ENCODE measurements at places on chromosomes 1 and 21. TPM values are rescaled to one million over a fixed set of nuclear protein-coding genes. Genes with fewer than 3 reads are reported as not detected.

DNA sequence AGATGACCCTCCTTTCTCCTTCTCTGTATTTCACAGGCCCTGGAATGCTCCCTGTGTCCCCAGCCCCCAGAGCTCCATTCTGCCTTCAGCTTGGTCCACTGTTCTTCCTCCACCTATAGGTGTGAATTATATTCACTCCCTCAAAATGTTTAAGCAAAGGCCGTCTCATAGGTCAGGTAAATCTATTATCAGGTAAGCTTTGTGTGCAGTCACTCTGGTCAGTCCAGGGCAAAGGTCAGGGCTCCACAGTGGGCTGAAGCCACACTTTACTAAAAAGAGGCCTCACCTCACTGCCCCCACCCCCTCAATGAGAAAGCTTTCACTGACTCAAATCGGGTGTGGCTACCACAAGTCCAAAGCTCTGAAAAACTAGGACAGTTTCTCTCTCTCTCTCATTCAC is 65.9 kb downstream of the DNTTIP2 start:
- DNase-seq: no peak
- peak overlapping the region; percentile 94 for H3K27ac ChIP-seq
- H3K4me3 ChIP-seq: peak overlapping the region; percentile 7
- peaks cover 18% of the 10 kb centered on the region for H3K36me3 ChIP-seq
- no peaks in the 10 kb centered on the region for H3K27me3 ChIP-seq

- no peak overlapping the region for H3K27ac ChIP-seq
- H3K4me3 ChIP-seq: no peak overlapping the region
- no peak for DNase-seq
Measured at GRCh38 chr1:43533584-43533983, 2.9 kb downstream of the PTPRF start.

- H3K36me3 ChIP-seq: no peaks in the 10 kb centered on the region
- H3K27me3 ChIP-seq: peaks cover 6% of the 10 kb centered on the region
- no peak overlapping the region for H3K4me3 ChIP-seq
- H3K4me1 ChIP-seq: no peaks in the 10 kb centered on the region
Measured at GRCh38 chr1:199218533-199218932, 579.7 kb downstream of the PTPRC start.

DNA sequence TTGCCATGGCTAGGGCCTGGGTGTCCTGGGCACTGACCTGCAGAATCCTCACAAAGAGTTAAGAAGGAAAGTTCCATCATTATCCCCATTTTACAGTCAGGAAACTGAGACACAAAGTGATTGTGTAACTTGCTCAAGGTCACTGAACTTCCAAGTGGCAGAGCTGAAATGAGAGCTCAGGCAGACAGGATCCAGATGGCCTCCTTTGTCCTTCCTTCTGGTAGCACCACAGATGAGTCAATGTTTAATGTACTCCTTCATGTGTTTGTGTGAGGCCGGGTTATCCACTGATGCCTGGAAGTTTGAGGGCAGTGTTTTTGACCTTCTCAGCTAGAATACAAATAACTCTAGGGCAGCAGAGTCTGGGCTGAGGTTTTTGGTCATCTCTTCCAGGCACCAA is 207.0 kb downstream of the TNR start:
- no peak for DNase-seq
- H3K27me3 ChIP-seq: peaks cover 2% of the 10 kb centered on the region
- H3K36me3 ChIP-seq: no peaks in the 10 kb centered on the region
- H3K4me3 ChIP-seq: no peak overlapping the region

DNA sequence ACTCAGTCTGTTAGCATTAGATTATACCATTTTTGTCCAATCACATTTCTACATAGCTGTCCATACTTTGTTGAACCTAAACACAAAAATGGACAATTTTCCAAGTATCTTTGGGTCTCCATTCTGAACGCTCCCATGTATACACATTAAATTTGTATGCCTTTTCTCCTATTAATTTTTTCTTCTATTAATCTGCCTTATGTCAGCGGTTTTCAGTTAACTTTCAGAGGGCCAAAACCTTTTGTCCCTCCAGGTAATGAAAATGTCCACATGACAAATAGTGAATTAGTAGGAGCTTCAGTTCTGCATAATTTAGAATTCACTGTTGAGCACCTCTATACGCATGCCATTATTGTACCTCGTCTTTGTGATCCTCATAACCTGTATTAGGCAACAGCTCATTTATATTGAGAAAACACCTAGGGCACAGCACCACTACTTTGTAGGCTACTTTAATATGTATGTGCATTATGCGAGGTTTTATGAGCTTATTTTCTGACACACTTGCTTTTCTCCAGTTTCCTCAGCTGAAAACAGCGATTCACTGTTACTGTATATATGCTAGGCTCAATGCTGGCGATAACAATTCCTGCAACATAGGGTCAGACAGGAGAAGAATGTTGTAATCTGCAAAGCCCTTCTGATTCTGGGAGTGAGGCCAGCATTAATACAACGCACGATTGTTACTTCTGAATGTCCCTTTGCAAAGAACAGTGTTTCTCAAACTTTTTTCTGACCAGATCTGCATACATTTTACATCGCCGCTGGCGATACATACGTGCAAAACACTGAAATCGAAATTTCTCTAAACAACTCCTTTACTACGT is 1.1 kb upstream of the ABCD3 start:
- H3K4me1 ChIP-seq: peaks cover 33% of the 10 kb centered on the region
- peak; percentile 57 for DNase-seq
- H3K27ac ChIP-seq: no peak overlapping the region
- no peaks in the 10 kb centered on the region for H3K36me3 ChIP-seq
- H3K27me3 ChIP-seq: no peaks in the 10 kb centered on the region

DNA sequence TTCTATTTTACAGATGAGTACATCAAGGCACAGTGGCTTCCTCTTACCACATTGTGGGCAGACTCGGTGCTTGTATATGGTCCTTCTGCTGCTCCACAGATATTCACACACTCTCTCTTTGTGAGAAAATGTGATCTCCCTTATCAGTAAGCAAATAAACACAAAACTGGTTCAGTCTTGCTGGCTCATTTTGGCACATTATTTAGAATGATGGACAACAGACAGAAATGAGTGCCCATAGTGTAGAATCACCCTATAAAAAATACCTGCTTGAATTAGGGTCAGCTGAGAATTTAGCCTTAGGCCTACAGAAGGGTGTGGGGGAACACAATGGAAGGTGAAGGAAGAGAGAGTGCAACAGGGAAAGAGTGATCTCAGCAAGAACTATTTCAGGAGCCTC is 423.1 kb downstream of the HLX start:
- no peak for DNase-seq
- no peaks in the 10 kb centered on the region for H3K36me3 ChIP-seq
- no peaks in the 10 kb centered on the region for H3K27me3 ChIP-seq

Gene RAB42
- 0.13 TPM for total RNA-seq

DNA sequence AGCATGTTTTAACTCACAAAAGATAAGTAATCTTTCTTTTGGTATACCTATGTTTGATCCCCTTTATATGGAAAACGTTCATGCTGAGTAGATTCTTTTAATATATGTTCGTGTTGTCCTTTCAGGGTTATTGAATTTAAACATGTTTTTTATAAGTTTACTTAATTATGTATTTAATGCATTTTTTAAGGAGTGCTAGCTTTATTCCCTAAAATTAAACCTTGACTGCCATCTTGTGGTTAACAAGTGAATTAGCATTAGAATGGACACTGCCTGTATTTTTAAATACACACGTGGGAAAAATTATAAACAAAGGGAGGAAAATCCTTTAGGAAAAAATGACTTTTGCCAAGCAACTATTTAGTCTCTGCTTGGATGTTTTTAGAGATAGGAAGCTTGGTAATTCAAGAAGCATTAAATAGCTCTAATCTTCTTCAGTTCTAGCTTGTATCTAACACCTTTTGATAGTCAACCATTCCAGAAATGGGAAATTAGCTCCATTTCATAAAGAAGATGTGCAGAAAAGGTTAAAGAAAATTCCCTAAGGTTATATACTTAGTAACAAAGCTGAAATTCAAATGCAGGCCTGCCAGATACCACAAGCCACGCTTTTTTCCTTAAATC is 43.0 kb downstream of the UBE2U start:
- H3K36me3 ChIP-seq: no peaks in the 10 kb centered on the region
- peak; percentile 63 for DNase-seq
- no peak overlapping the region for H3K4me3 ChIP-seq
- peaks cover 20% of the 10 kb centered on the region for H3K4me1 ChIP-seq
- no peak overlapping the region for H3K27ac ChIP-seq
